NCI-H460 (cell line): ENCODE measurements at places on chromosomes 4 and X.

DNA sequence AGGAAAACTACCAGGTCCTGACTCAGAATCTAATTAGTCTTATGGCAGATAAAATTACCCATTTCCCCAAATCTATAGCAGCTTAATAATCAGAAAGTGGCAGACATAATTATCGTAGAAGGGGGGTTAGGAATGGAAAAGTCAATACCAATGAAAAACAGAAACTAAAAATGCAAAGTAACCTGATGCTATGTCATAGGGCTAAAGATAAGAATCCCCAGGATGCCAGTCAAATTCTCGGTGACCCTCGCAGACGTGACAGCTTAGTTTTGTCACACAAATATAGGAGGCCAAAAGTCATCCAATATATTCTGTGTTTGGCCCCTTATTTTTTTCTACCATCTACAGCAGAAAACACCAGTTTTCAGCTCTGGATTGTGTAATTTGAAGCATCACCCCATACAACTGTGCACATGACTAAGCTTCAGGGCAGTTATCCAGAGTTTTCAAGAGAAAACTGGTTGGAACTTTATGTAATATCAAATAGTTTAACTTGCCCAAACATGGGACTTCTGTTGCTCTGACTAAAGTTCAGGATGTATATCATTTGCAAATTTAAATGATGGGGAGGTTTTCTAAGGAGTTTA, 30.9 kb downstream of the RASSF6 start:
- DNase-seq, result no peak

DNA sequence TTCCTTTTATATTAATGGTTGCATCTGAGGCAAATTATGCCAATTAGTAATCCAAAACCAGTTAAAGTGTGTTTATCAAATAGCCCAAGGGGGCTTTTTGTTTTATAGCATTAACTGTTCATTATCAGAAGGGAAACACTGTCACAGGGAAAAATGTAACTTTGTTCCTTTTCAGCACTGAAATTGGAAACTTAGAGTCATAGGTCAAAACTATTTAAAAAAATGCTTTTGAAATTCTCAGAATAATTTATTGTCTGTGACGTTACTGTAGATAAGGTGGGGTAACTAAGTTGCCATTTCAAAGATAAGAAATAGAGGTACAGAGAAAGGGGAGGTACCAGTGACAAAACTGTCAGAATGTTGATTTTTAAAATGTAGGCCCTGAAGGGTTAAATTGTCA, 129.3 kb downstream of the AKAP4 start:
- no peak for DNase-seq

DNA sequence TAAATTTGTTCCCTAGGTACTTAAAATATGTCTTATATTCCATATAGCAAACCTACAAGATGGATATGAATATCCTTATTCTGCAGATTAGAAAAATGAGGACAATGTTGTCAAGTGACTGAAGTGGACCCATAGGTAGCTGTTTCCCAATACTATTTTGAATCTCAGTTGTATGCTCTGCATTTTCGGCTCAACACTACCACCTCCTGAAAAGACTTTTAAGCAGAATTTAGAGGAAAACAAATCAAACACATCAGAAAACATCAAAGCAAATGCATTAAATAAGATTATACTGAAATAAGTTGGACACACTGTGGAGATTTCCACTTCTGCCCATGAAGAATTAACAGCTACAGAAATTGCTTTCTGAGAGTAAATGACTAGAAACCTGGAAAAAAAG, 488.7 kb downstream of the TRIML1 start:
- DNase-seq, result no peak

DNA sequence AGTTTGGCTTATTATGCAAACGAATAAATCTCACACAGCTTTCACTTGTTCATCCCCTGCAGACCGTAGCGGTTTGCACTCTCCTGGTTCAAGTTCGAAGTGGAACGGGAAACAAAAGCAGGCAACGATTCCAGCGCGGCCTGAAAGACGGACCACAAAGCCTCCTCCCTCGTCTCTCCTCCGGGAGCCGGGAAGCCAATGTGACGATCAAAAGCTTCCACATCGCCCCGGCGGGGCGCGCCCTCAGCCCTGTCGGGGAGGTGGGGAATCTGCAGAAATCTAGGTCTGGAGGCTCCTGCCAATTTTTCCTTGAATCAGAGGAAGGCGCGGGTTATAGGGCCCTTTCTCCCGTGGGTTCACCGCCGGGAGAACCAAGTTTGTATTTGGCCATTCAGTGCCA, 16.9 kb upstream of the ZIC3 start:
- DNase-seq, result no peak

DNA sequence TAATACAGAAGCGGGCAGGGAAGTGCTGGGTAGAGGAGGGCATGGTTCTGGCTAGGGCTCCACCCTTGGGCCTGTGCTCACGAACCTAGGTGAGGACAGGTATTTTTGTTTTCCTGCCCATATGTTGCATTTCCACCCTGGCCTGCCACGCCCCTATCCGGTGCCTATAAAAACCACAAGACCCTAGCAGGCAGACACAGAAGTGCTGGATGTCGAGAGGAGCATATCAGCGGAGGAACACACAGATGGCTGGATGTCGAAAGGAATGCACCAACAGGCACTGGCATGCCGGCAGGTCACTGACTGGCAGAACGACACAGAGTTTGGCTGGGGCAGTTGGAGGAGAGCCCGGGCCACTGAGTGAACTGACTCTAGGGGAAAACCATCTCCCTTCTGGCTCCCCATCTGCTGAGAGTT, 316.6 kb upstream of the BOD1L1 start:
- DNase-seq, result no peak

- DNase-seq, result no peak
Observed at GRCh38 chr4:173777421-173777820, 247.4 kb upstream of the HAND2 start.

GRCh38 chr4:16140231-16140878, 56.5 kb upstream of the PROM1 start:
- no peak for DNase-seq

GRCh38 chrX:74272230-74272629, 31.8 kb upstream of the ZCCHC13 start:
- no peak for DNase-seq

DNA sequence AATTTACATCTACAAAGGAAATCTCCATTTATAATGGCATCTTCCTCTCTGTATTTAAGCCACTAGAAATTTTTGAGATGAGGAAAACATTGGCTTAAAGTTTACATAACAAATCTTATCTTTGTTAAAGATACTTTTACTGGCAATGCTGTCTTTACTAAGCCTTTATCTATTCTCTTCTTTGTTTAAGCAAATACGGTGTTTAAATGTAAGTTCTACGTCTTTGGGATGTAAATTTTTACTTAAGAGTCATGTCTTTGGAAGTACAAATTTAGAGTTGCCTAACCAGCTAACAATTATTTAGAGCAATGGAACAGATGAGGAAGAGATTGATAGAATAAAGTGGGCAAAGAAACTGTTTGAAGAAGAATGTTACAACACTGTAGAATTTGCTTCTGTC, 1024.0 kb upstream of the PCDH10 start:
- DNase-seq, result no peak

DNA sequence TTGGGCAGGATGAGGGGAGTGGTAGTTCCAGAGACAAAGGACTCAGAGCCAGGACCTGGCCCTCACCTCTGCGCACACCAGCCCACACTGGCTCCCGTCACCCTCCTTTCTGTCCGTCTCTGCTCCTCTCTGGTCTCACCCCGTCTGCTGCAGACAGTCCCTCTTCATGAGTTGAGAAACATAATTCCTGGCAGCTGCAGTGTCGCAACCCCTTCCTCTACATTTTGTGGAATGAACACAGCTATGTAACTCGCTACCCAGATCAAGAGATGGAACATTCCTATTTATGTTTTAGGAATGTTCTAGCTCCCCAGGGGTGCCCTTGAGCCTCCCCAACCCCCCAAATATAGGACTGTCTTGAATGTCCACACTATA, 59.3 kb downstream of the SHROOM2 start:
- no peak for DNase-seq

DNA sequence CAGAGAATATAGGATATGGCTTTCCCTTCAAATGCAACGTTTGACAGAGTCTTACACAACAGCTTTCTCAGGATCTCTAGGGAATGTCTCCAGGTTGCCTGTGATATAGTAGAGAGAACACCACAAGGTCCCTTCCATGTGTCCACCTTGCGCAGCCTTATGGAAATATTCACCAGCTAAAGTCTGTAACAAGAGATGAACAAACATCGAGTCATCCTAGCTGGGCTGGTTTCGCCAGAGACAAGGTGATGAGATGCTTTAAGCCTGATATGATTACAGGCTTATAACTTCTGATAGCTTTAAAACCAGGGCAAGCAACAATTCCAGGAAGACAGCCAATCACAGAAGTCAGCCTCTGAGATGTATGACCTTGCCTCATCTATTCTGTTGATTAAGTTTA, 83.8 kb downstream of the SEL1L3 start:
- no peak for DNase-seq

DNA sequence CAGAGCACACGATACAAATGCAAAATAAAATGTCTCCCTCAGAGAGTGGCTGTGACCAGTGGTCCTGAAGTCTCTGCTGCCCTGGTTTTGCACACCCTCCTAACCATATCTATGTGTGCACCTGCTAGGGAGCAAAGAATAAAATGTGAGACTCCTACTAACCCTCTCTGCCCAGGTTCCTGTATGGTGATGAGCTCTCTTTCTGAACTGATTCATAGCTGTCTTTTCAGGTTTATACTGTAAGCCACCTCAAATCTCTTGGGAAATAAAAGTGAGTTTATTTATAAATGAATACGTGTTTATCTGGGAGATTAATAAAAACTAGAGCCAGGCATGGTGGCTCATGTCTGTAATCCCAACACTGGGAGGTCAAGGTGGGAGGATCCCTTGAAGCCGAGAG, 126.0 kb upstream of the RBPJ start:
- DNase-seq, result no peak

GRCh38 chr4:36712013-36712412, 430.6 kb downstream of the DTHD1 start:
- no peak for DNase-seq

DNA sequence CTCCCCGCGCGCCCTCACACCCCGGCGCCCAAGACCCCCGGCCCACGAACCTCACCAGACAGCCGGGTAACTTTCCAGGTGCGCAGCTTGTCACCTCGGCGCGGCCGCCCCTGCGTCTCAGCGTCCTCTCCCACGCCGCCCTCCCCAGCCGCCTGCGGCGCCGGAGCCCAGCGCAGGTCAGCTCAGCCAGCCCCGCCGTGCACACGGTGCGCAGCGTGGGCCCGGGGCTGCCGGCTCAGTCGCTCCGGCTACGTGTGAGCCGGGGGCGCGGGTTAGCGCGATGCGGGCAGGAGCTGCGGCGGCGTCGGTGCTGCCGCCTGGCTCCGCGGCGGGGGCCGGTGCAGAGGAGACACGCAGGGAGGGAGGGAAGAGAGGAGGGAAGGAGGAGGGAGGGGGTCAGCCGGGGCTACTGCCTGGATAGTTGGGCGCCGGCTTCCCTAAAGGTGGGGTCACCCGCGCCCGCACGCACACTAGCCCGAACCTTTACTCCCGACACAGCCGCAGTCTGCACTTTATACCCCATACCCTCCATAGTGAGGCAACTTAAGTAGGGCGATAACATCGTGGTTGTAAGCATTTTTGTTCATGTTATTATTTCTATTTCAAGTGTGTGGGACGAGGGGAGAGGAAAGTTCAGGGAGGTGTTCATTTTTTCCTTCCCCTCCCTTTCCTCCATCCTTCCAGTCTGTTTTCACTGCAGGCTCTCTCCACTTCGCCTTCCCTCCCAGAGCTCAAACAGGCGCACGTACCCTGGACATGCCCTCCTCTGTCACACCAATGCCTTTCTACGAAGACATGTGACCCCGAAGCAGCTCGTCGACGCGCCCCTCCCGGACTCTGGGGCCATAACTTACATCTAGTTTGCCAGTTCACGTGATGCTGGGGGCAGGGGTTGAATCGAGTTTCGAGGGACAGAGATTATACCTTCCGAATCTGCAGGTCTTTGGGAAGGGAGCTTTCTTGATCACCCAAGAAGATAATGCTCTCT, at the start of gene PRKG2:
Gene PRKG2 (minus strand): TSS at position 342 of the 988 bp plus-strand sequence. CDS start 10,175 bp downstream, outside the sequence.
- DNase-seq, result no peak

DNA sequence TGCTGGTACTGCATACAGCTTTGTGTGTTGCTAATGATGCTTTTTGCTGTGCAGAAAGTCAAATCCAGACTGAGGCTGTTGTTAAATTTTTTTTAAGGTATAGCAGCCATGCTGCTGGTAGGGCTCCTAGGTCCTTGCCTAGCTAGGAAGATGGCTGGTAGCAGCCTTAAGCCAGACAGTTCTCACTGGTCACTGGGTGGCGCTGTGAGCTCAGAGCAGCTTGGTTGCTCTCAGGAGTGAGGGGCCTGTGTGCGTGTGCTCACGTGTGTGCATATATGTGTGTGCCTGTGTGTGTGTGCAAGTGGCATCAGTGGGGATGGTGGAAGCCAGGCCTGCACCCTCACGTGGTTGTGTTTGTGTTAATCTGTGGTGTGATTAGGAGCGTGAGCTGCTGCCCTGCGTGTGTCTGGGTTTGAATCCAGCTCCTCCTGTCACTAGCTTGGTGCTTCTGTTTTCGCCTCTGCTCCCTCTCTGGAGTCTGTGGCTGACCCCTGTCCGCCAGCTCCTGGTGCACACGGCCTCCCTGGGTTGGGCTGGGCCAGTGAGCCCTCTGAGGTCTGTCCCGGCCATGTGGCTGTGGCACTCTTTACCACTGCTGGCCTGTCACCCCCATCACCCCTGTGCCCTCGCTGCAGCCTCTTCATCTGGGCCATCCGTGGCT, 46.1 kb downstream of the SORCS2 start:
- no peak for DNase-seq

GRCh38 chrX:17547658-17548057, 172.7 kb downstream of the NHS start:
- DNase-seq, result peak; percentile 27

GRCh38 chrX:56813318-56813837, 84.3 kb downstream of the NBDY start:
- peak; percentile 45 for DNase-seq

DNA sequence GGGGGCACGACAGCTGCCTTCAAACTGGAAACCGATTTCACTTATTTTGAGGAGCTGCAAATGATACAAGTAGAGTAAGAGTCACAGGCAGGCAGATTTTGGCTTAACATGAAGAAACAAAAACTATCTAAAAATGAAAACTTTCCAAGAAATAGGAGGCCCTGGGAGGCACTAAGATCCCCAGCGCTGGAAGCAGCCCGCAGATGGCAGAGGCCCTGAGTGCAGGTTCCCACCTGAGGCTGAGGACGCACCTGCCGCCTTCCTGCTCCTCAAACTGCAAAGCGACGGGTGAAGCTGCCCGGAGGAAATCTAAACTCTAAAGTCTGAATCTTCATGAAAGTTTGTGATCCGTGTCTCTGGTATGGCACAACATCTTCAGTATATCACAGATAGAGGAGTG, 138.7 kb downstream of the AFAP1 start:
- DNase-seq, result no peak

DNA sequence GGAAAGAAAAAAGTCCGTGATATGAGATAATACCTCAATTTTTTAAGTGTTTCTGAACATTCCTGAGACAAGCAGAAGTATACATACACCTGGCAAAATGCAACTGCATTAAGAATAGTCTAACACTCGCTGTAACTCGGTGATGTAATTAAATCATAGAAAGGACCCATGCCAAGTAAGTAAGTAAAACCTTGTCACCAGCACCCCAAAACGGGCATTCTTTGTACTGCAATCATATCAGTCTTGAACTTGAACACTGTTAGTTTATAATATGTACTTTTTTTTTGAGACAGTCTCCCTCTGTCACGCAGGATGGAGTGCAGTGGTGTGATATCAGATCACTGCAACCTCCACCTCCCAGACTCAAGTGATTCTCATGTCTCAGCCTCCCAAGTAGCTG, 47.4 kb downstream of the SMIM14 start:
- DNase-seq, result peak; percentile 65

- DNase-seq, result no peak
Observed at GRCh38 chr4:129455482-129455881, 359.5 kb downstream of the C4orf33 start.
